Right ventricle myocardium superior (tissue), 1 donor: ENCODE measurements at places on chromosomes 4 and X. TPM values are rescaled to one million over a fixed set of nuclear protein-coding genes. Genes with fewer than 3 reads are reported as not detected.

ETDA gene
- not detected for total RNA-seq

PNMA5 gene
- not detected for total RNA-seq

TMPRSS11B gene
- total RNA-seq: not detected

DRD5 gene
- total RNA-seq: not detected

DNA sequence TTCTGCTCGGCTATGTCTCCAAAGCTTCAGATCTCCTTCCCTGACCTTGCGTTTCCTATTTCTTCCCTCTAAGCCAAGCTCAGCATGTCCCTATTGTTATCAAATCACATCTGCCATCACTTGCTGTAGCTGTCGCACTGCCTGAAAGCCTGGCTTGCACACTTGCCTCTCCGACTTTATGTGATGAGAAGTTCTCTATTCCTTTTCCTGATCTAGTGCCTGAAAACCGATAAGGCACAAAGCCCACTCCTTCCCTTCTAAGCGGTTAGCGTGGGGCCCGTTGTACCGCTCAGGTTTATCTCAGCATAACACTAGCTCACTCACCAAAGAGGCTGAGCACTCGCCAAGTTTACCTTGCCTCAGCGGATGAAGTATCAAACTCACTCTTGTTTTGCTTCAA is 816 bp downstream of the NMU start:
- DNase-seq: no peak
